Peyer's patch (tissue), 4 donors: ENCODE measurements at places on chromosomes 3 and 15. TPM values are rescaled to one million over a fixed set of nuclear protein-coding genes. Genes with fewer than 3 reads are reported as not detected.

GRCh38 chr3:11323813-11324212 is 51.6 kb downstream of the ATG7 start:
- no peak for DNase-seq

FEZF2 gene
- total RNA-seq = not detected

DNA sequence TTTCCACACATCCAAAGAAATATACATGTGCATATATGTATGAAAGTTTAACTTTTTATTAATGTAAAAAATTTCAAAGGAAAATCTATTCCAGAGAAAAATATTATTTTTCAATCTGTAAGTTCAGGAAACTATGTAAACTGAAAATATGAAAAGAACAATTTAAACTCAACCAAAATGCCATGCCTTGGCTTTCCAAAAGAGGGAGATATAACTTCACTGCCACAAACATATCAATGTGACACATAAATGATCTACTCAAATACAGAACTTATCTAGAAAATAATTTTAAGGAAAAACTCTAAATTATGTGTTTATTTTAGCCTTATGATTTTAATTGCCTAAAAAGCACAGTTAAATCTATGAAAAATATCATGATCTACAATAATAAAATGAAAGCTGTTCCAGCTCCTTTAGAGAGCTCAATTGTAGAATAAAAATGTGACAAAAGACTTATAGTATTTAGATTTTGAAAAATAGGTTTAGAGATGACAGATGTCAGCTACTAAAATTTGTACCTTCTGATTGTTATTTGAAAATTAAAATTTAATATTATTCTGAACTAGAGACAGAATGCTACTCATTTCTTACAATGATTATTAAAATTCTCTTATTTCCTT is 94.8 kb downstream of the GBE1 start:
- no peak for DNase-seq

DNA sequence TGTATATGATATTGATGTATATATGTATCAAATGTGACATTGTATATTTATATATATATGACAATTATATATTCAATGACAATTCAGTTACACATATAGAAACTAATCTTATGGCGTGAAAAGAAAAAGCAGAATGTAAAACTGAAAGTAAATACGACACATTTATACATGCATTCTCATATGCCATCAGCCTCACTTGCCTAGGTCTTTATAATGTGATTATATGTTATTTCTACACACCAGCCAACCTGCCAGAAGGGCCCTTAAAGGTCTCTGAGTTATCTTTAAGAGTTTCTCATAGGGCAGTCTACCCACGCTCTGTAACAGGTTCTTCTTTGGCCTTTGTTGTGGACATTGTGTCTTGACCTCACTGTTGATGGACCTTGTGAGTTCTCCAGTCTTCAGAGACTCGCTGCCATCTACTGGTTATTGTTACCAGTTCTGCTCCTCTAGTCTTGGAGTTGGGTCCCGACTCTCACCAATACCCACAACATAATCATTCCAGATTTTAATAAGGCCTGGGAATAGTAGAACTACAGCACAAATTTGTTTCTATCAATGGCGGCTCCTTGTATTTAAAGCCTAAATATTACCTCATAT is 371.5 kb upstream of the GOLIM4 start:
- DNase-seq = no peak

DNA sequence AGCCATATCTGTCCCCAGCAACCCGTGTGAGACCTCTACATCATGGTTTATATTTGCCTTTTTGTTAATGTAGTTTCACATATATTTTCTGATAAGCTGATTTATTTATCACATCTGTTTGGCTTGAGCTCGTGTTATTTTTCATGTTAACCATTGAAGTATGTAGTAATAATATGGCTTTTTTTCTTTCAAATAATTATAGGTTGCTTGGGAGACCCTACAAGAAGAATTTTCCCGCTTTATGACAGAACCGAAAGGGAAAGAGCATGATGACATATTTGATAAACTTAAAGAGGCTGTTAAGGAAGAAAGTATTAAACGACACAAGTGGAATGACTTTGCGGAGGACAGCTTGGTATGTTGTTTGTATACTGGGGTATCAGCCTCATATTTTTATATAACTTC is 63.9 kb downstream of the OPA1 start:
- no peak for DNase-seq

- no peak for DNase-seq
These were observed 9.2 kb upstream of the EIF2B5 start for GRCh38 chr3:184126006-184126405.

DNA sequence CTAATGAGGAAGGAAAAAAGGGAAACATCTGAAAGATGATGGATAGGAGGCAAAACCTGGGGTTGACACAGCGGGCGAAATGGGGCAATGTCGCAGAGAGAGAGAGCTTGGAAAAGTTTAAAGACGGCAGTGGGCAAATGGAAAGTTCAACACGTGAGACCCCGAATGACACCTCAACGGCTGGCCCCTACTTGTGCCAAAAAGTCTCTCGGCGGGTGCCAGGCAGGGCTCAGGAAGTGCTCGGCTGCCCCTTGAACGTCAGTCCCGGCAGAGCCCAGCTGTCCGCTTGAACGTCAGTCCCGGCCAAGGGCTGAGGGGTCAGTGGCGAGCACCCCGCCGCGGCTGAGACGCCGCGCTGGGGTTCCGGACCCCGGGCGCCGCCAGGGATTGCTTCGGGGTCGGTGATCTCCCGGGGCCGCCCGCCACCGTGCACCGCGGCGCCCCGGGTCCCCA is 658 bp downstream of the EOGT start:
- DNase-seq = no peak

DNA sequence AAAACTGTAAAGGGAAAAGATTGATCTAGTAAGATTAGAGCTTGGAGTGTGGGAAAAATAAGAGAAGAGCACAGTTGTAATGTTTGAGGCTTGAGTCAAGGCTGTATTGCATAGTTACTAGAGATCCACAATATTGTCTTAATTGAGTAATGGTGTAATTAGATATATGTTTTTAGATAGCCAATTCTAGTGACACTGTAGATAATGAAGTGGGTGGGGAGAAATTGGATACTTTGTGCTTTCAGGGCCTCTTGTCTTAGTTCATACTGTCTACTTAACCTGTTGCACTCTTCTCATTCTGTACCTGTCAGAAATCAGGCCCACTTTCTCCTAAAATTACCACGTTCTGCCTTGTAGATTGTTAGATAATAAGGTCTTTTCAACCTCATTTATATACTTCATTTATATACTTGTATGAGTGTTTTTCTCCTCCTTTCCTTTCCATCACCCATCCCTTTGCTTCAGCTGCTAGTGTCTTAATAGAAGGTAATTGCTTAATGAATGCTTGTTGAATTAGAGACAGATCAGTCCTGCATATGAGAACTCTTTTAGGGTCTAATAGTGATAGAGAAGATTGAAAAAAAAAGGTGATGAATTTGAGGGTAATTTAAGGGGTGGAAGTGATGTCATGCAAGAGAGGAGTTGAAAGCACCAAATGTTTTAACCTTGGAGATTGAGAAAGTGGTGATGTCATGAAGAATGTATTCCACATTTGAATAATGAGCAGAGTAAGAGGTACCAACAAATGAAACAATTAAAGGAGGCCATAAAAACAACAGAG is 32.0 kb downstream of the PIK3CA start:
- DNase-seq = no peak

GRCh38 chr15:77603611-77604336 is 28.9 kb downstream of the LINGO1 start:
- DNase-seq = no peak

DNA sequence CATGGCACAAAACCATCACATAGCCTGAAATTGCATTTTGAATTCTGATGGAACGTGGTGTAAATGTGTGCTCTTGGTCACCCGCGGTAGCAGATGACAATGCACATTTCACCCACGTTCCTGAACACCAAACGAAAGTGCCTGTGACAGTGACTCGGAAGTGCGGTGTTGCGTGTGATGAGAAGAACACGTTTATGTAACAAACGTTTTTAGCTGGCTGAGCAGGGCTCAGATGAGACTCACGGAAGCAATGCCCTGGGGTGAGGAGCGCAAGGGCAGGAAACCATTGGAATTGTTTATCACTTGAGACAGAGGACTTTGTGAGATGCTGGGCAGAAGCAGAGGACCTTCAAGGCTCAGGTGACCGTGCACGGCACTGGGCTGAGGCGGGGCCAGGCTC is 449.2 kb upstream of the CFAP20DC start:
- DNase-seq = no peak

ZBTB47 gene
- total RNA-seq = 17.8 TPM

DNA sequence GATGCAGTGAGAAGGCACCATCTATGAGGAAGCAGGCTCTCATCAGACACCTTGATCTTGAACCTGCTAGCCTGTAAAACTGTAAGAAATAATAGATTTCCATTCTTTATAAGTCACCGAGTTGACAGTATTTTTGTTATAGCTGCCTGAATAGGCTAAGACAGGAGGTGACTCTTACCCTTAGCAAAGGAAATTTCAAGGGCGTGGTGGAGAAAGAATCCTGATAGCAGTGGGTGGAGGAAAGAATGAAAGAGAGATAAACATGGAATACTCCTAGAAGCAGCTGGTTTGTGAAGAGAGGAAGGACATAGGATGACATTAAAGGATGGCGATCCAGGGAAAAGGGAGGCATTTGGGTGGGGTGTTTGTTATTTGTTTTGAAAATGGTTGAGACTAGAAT is 41.4 kb downstream of the SIDT1 start:
- no peak for DNase-seq

OR5K2 gene
- total RNA-seq = not detected

FAM131A gene
- total RNA-seq = 5.8 TPM

BOC gene
- total RNA-seq = 4.2 TPM
